ENCODE measurements at places on chromosomes 6 and 20.

- no peak for DNase-seq
These were observed 429.7 kb upstream of the RUNX2 start for GRCh38 chr6:44898296-44898930.

DNA sequence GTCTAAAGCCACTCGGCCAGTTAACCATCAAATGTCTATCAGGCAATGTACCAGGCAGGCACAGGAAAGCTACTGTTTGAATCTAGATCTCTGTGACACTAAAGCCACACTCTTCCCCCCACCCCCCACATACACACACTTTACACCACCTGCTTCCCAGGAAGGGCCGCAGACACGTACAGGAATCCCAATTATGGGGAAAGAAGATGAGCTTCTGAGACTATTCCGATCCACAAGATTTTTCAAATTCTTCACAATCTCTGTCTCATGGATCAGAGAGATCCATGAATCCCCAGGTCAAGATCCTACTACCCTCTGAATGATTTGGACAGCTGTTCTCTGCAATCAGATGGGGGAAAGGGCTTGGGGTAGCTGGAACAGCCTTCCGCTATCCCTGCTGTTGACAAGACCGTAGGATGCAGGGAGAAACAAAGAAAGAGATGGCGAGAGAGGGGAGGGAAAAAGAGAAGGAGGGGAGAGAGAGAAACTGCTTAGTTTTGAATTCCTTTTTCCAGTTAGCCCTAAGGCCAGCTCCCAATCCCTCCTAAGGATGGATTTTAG is 25.4 kb upstream of the RIMS4 start:
- no peak for DNase-seq

DNA sequence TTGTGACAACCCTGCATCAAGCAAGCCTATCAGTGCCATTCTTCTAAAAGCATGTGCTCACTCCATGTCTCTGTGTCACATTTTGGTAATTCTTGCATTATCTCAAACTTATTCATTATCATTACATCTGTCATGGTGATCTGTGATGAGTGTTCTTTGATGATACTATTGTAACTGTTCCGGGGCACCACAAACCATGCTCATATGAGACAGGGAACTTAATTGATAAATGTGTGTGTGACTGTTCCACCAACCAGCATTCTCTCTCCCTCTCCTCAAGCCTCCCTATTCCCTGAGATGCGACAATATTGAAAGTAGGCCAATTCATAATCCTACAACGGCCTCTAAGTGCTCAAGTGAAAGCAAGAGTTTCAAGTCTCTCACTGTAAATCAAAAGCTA is 4.0 kb downstream of the HUS1B start:
- DNase-seq: peak; percentile 14

GRCh38 chr6:28643017-28643740 is 117.5 kb downstream of the GPX5 start:
- peak; percentile 67 for DNase-seq

DNA sequence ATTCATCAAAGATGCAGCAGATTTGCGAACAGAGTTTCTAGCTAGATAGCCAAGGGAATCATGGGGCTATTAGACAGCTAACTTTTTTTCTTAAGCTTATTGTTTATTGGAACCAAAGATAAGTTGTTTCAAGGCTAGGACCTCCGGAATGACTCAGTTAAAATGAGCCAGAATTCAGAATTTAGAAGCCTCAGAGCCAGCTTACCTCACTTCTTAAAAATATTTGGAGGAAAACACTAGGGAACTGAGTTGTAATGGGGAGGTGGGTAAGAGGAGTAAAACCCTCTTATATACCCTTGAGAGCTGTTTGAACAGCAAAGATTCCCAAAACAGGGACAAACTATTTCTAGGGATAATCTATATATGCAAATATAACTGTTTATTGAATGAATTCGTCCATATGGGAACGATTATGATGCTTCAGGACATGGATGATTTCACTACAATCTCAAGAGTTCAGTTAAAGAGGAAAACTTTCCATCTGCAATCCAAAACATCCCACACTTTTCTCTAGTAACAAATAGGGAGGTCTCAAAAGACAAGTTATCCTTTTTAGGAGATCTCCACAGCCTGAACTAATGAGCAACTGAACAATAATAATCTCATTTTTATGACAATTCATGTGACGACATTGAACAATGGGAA is 12.6 kb upstream of the CARMIL1 start:
- no peak for DNase-seq

GRCh38 chr20:23023621-23024177 is 11.4 kb upstream of the SSTR4 start:
- DNase-seq: no peak

DNA sequence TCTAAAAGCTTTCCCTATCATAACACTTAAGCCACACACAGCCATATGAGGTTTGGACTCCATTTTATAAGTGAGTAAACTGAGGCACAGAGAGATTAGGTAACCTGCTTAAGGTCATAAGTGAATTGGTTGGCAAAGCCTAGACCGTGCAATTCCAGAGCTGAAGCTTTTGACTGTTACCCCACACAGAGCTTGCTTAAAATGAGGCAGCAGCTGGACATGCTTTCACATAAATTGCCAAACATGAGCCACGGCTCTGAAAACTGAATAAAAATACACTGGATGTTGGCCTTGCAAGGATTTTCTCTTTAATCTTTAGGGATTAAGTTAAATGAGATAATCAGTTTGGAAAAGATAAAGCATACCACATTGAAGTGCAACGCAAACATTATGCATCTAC is 2.5 kb downstream of the RIPOR2 start:
- no peak for DNase-seq

DNA sequence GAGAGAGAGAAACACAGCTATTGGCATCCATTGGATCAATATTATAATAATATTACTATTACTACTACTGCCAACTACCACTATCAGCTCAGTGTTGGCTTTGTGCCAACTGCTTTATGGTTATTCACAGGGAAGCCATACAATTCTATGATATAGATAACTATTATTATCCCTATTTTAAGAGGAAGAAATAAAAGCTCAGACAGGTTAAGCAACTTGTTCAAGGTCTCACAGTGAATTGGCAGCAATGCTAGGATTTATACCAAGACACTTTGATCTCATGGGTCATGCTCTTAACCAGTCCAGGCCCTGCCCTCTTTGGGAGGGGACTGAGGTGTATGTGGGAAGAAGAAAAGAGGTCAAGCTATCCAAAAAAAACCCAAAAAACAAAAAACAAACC is 82.0 kb upstream of the TRAF3IP2 start:
- peak; percentile 69 for DNase-seq

DNA sequence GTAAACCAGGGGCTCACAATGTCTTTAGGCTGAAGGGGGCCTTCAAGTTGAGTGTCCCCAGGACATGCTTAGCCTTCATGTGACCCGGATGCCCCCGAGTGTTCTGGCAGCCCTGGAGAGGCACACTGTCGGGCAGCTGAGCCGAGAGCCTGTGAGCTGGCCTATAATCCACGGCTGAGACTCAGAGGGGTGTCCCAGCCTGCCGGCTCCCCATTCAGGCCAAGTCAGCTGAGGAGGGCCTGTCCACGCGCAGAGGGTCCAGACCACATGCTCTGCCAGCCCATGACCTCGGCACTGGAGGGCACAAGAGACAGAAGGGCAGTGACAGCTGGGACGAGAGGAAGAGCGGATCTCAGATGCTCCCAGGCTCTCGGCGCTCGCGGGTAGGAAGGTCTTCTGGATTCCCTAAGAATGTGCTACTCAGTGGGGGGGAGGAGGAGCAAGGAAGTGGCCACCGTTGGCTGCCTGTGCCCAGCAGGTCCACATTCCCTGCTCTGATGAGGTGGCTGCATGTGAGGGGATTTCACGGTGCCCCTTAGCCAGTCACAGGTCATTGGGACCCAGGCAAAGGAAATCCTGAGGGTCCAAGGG is 224.7 kb downstream of the NRN1 start:
- DNase-seq: no peak

GRCh38 chr20:59605601-59606364 is 1.4 kb downstream of the PHACTR3 start:
- DNase-seq: no peak

- DNase-seq: peak; percentile 86
These were observed 20.3 kb downstream of the TBPL1 start for GRCh38 chr6:133973109-133973971.

GRCh38 chr20:62707276-62707920 is 1.2 kb upstream of the NTSR1 start:
- no peak for DNase-seq
